ENCODE measurements at places on chromosomes 5 and 9.
A peak's percentile ranks its signal among the peaks of the same experiment; 100 is the strongest.

DNA sequence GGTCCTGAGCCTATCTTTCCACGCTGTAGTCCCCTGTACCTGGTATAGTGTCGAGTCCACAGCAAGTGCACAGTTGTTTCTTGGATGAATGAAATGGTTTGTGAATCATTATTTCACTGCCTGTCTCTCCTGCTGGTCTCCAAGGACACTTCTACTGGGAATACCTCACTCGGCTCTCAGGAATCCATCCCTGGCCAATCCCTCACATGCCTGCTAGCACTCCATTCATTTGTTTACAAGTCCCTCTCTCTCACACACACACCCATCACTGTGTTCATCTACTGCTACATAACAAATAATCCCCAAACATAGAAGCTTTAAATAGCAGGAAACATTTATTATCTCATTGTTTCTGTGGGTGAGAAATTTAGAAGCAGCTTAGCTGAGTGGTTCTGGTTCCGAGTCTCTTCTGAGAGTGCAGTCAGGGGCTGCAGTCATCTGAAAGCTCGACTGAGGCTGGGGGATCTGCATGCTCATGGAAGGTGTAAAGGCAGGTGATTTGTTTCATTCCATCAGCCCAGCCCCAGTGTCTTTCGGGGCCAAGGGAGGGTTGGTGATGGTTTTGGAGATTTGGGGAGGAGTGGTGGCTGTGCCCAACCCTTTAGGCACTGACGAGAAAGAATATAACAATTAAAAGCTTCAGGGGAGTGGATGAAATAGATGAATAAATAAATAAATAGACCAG, 132.7 kb upstream of the IER5L start:
- DNase-seq: no peak

DNA sequence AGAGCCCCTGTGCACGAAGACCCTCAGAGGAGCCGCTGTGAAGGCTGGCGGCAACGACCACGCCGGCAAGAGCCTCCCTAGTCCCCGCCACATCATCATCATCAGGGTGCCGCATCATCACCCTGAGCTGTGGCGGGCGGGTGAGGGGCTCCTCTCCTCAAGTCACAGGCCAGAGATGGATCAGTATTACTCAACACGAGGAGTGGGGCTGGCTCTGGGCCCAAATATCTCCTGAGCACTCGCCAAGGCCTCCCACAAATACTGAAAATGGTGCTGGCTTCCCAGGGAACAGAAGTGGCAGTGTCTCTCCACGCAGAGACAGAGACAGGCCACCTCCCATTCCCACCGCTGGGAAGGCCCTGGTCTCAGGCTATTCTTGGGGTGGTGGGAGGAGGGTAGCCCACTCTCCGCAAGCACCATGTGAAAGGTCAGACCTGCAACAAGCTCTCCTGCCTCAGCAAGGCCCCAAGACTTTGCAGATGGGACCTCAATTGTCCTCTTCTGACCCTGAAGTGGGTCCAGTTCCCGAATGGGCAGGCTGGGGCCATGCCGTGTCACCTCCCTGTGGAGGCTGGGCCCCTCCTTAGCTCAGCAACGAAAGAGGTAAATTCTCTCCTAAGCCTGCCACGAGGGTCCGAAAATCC, 39.3 kb upstream of the ZNF354A start:
- DNase-seq: no peak

DNA sequence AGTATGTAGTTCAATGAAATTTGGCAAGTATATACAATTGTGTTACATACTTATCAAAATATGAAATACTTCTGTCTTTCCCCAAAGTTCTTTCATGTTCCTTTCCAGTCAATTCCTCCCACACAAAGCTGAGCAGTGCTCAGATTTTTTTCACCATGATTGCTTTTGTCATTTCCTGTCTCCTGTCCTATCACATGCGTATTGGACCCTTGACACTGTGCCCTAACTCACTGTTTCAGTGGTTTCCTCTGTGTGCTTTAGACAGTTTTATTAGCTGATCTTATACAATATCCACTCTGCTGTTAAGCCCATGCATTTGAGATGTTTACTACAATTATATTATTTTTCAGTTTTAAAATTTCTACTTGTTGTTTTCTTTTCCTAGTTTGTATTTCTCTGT, 463.6 kb upstream of the MEF2C start:
- DNase-seq: no peak

- DNase-seq: no peak
These were observed 726.4 kb upstream of the GRAMD2B start for GRCh38 chr5:125696762-125697161.

DNA sequence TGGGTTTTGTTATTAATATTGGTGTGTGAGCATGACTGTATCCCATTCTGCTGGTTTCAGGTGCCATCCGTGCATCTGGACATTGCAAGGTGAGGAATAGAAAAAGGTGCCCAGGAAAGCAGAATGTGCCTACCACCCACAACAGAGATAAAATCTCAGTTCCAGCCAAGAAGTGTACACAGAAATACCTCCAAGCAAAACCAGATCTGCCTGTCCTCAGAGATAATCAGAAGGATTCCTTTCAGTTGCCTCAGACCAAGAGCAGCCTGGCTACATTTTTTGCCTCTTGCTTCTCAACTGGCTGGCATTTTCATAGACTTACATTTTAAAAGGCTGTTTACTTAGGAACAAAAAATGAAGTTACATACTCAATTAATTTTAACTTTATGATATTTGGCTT, 12.1 kb upstream of the ABLIM3 start:
- DNase-seq: no peak

GRCh38 chr9:113851873-113852272, 24.2 kb upstream of the ZNF618 start:
- no peak for DNase-seq

- DNase-seq: no peak
These were observed 15.0 kb upstream of the ECM2 start for GRCh38 chr9:92550765-92551164.

GRCh38 chr5:110865400-110866094, 126.7 kb downstream of the SLC25A46 start:
- DNase-seq: no peak

DNA sequence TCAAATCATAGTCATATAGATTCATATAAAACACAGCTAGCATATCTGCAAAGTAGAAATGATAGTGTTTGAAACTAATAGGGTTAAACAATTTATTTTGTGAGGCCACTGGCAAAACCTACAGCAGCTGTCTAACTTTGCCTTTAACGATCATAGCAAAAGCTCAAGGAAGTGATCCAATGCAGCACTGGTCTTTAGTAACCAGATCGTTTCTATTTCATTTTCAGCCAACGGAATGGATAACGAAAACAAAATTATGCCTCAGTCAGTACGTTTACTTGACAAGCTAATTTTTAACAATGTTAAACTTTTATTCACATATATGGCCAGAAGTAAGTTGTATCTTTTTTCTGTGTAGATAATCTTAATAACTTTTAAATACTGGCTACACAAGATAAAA, 17.7 kb downstream of the MLLT3 start:
- DNase-seq: no peak

GRCh38 chr5:141951332-141951781, 6.6 kb downstream of the PCDH12 start:
- DNase-seq: no peak

GRCh38 chr5:179154346-179154990, 94.3 kb downstream of the ZNF354C start:
- DNase-seq: no peak

- DNase-seq: no peak
These were observed 151.7 kb downstream of the SNX18 start for GRCh38 chr5:54669285-54669684.

GRCh38 chr9:127187231-127187956, 65.0 kb upstream of the ANGPTL2 start:
- DNase-seq: no peak

- DNase-seq: no peak
These were observed 5.4 kb downstream of the PUM3 start for GRCh38 chr9:2838371-2839000.

GRCh38 chr9:76374783-76375559, 19.3 kb downstream of the RFK start:
- DNase-seq: no peak

- no peak for DNase-seq
These were observed 67.7 kb downstream of the HMHB1 start for GRCh38 chr5:143879646-143880045.

DNA sequence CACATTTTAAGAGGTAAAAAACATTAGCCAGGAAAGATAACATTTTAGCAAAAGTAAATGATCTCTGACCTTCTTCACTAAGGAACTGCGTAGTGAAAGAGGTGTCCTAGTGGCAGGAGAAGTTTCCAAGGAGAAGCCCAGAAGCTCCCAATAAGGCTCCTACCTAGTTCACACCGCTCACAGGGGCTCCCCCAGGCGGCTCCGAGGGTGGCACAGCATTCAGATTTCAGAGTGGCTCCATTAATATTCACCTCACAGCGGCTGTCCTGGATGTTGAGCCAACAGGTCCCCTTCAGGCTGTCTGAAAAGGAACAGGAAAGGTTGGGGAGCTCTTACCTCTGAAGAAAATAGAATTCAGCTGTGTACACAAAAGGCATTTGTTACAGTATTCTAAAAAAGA, 187.3 kb downstream of the FBN2 start:
- no peak for DNase-seq

DNA sequence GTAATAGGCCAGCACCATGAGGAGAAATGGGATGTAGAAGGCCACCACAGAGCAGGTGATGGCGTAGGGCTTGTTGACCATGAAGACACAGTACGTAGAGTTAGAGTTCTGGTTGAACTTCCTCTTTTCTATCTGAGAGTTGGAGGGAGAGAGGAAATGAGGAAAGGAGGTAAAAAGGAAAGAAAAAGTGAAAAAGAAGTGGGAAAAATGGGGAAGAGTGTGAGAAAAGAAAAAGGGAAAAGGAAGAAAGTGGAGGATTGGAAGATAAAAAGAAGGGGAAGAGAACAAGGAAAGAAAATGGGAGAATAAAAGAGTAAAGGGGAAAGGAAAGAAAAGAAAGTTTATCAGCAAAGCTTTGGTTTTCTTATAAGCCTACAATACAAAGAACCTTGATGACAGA, 126.1 kb downstream of the FBXO38 start:
- no peak for DNase-seq

DNA sequence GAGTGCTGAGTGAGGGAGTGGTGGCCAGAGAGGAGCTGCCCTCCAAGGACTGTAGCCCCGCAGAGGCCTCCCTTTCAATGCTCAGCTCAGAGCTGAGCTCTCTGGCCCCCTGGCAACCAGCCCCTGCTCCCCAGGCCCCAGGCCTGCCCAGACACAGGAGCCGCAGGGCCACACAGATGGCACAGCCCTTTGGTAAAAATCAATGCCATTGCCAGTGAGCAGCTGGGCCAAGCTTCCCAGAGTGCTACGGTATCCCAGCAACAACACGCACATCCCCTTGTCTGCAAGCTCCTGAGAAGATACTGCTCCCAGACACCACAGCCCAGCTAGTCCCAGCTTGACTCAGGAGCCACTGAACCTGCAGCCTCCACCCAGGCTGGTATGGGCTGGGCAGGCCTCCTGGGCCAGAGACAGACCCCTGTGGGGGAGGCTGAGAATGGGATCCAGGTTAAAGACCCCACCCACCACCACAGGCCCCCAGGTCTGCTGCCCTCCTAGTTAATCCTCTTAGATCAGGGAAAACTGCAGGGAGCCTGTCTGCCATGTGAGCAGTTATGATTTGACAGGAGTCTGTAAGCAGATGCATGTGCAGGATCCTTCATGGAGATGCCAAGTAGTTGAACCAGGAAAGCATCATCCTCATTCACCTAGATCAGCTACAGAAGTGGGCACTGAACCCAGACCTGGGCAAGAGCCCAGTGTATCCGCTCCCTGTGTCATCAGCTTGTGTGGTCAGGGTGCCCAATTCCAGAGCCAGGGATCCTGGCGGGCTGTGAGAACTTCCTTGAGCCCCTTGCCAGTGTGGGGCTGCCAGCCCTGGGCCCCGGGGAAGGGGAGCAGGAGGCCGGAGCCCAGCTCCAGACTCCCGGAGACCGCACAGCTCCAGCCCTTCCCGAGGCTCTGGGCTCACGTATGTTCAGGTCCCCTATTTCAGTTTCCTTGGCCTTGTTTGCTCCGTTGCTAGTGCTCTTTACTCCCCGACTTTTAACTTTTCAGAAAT, 26.7 kb upstream of the ADAMTS2 start:
- peak; percentile 86 for DNase-seq

DNA sequence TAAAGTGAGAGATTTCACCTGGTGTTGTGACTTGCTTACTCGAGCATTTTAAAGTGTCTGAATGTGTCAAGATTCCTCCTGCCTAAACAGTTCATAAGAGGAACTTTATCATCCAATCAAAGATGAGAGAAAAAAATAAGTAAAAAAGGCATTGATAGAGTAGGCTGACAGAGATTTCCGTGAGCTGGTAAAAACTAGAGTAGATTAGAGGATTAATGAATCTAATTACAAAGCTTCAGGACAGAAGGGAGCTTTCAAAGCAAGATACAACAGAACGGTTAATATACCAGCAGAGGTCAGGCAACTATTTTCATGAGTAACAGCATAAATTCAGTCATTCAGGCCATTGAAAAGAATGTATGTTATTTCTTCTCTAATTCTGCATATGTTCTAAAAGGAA, 91.5 kb downstream of the ADAMTS6 start:
- no peak for DNase-seq

DNA sequence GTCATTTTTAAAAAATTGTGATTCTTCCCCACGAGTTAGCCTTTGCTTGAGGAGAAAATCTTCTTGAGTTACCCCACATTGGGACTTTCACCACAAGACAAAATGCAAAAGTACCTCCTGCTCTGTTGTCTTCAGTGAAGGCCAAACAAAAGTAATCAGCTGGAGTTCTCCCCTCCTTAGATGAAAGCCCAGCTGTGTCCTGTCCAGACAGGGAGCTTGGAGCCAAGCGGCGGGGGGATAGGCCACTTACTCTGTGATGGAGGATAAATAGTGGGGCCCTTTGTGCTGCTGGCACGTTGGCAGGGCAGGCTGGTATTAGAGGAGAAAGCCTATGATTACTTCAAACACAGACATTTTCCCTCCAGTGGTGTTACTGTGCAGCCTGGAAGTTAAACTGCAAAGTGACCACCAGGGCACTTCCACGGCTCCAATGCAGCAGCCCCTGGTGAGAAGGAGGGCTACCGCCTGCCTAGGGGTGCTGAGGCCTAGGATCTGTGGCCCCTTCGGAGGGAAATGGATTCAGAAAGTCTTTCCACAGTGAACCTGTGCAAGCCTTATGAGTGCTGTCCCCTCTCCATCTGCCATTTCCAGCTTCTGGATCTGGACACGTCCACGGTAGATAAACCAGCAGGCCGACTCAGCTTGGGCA, 155.0 kb downstream of the TMEM167A start:
- no peak for DNase-seq

DNA sequence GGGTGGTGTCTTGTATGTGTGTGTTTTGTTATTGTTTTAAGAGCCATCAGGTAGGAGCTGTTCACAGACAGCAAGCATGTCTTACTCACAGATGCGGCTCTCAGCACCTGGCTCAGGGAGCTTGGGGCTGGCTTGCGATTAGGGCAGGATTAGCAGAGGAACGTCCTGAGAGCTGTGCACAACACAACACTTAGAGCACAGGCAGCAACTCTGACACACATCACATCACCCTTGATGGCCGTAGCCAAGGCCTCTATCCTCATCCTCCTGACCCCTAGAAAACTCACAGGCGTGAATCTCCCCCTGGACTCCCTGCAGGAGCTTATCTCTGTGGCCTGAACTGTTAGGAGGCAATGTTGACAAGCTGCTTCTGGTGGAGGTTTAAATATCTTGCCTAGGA, 7.1 kb upstream of the IL17B start:
- DNase-seq: no peak

- no peak for DNase-seq
These were observed 128.1 kb upstream of the BOD1 start for GRCh38 chr5:173744551-173744950.

- peak; percentile 31 for DNase-seq
These were observed at the start of gene TRIM14 for GRCh38 chr9:98118640-98119601. Gene TRIM14 (minus strand): TSS chr9:98119222. CDS start chr9:98119188, 34 bp downstream.

GRCh38 chr9:131673531-131673930, 66.3 kb downstream of the RAPGEF1 start:
- DNase-seq: no peak
